ENCODE measurements at places on chromosomes 16 and 17. TPM values are rescaled to one million over a fixed set of nuclear protein-coding genes. Genes with fewer than 3 reads are reported as not detected.

DNA sequence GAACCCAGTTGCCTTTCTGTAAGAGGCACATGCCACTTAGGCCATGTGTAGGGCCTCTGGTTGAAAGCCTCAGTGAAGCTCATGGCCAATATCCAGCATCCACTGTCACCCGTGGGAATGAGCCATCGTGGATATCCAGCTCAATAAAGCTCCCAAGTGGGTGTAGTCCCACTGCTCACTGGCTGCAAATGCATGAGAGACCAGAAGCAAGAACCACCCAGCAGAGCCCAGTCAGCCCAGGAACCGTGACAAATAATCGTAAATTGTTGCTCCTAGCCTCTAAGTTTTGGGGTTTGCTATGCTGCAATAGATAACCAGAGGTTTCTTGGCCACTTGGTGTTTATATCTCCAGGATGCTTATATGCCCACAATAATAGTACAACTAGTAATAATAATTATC lies 33.7 kb downstream of the GPR139 start:
- DNase-seq: no peak

DNA sequence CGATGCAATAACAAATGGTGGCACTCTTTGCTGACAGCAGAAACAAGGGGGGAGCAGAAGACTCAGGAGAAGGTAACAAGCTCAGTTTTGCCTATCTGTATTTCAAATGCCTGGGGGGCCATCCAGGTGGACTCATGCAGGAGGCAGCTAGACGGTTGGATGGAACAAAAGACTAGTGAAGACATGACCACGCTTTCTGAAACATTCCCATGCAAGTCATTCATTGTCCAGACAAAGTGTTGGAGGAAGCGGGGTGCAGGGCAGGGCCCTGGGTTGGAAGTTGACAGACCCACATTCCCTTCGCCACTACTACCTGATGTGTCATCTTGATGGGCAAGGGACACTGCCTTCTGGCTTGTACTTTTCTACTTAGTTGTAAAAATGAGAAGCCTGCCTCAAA lies 29.8 kb upstream of the CRYBA1 start:
- no peak for DNase-seq

GRCh38 chr16:85236818-85237150 lies 124.5 kb upstream of the CIBAR2 start:
- DNase-seq: no peak

GRCh38 chr16:4659363-4660353 lies 33.7 kb upstream of the NUDT16L1 start:
- no peak for DNase-seq

Gene EVI2B
- 13.0 TPM for total RNA-seq

DNA sequence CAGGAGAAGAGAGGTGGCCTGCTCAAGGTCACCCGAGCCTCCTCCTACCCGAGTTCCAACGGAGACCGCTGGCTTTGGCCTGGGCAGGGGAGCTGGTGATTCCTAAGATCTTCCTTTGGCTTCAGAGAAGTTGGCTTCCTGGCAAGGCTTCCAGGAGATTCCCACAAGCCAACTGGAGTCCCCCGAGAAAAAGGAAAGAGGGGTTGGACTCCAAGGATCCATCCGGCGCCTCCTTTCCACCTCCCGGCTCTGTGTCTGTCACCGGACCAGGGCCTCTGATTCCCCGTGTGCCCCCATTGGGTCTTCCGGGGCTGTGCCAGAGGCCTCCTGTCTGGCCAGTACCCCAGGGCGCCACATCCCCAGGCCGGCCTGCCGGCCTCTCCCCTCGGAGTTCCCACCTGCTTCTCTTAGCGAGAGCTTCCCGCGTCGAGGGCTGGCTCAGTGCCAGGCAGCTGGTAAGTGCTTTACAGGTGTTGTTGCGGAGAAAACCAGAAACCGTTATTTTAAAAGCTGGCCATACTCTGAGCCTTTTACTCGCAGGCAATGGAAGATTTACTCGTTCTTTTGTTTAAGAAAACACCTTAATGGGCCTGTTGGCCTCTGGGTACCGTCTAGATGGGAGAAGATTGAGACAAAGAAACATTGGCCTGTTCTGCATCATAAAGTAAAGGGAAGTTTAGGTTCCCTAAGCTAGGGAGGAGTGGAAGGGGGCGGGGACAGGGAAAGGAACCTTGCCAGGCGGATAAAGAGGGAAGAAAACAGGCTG lies 258.4 kb upstream of the SDK2 start:
- DNase-seq: no peak

GRCh38 chr17:1783834-1784611 lies 22.2 kb downstream of the SERPINF1 start:
- peak; percentile 69 for DNase-seq

Gene TBC1D3B
- 6.0 TPM for total RNA-seq

Gene PROCA1
- 4.5 TPM for total RNA-seq

DNA sequence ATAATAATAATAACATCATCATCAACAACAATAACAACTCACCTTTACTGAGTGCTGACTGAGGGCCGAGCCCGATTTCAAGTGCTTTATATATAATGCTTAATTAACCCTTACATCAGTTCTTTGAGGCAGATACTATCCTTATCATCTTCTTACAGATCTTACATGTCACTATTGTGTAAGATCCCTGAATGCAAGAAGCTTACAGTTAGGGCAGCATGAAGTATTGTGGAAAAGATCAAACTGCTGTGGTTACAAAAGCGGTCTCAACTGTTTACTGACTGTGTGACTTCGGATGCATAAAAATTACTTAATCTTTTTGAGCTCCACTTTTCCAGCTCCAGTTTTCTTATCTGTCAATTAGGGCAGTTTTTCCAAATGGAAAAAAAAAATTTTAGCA lies 3.3 kb downstream of the VAT1 start:
- no peak for DNase-seq

Gene HS3ST4
- total RNA-seq: 0.12 TPM

DNA sequence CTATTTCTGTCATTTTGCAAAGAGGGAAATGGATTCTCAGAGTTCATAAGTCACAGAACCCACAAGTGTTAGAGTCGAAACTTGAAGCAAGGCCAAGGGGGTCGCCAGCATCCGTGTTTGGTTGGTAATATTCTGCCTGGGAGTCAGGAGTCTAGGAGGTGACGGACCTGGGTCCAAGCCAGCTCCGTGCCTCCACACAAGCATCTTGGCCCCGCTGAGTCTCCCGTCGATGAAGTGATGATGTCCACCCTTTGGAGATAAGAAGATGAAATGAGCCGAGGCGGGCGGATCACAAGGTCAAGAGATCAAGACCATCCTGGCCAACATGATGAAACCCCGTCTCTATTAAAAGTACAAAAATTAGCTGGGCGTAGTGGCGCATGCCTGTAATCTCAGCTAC lies 53.2 kb upstream of the TNRC6C start:
- no peak for DNase-seq

Gene EVPL
- 14.9 TPM for total RNA-seq

DNA sequence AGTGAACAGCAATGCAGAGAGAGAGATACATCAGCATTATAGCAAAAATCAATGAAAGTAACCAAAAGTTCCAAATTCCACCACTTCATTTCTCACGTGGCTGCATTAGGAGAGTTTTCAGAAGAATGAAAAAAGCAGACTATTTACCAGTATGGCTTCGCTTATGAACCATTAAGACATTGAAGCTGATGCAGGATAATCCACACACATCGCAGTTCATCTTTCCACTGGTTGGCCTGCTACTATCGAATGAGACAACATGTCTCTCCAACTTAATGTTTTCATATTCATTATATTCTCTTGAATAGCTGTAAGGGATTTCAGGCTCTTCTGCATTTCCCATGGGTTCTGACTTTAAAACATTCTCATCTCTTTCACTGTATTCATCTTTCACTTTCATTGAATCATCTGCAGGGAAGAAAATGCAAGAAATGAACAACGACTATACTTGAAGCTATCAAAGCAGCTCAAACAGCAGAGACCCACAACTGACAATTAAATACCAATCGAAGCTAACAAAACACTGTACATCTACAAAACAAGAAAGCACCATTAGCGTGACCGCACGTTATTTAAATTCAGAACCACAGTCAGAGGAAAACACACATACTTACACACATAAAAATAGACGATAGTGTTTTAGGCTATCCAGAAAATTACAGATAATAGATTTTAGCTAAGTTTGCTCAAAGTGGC lies 54.9 kb downstream of the GRB7 start:
- no peak for DNase-seq

GRCh38 chr17:29242051-29242450 lies 4.6 kb upstream of the CRYBA1 start:
- DNase-seq: no peak

DNA sequence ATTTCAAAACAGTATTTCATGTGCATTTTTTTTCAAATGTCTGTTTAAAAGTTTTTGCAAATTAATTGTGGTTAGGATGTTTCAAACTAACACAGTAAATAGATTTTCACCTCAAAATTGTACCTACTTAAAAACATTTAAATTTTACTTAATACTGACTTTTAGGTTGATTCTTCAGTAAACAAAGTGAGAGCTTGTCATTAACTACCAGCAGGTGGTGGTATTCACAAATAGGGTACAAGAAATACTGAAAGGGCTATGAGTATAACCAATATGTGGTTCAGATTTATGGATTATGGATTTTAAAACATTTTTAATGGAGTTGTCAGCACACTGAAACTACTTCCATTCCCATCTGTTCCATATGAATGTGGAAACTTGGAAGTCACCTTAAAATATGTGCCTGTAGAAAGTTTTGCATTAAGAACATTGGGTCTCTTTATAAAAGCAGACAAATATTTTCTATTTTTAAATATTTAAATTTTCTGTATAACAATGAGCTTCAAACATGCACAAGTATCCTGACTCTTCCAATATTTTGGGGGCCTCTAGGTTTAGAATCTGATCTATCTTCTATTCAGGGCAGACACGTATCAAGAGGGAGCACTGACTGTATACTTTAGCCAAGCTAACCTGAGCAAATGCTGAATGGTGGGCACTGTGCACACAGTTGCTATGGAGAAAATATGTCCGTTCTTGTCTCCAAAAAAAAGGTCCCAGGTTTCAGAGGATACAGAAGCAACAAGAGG lies 155.6 kb downstream of the SNX11 start:
- no peak for DNase-seq

Gene ABI3
- total RNA-seq: 15.8 TPM

DNA sequence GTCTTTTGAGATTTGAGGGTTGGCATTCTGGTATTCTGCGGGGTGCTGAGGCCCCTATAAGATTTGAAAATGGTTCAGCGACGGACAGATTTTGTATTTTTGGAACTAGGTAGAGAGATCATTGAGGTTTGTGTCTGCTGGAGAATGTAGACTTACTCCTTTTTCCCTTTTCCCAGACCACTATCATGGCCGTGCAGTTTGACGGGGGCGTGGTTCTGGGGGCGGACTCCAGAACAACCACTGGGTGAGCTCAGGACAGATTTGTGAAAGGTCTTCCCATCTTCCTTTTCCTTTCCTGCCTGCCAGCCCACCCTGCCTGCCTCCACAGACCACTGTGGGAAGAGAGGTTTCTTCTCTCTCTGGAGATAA lies 572 bp downstream of the PSMB6 start:
- no peak for DNase-seq

DNA sequence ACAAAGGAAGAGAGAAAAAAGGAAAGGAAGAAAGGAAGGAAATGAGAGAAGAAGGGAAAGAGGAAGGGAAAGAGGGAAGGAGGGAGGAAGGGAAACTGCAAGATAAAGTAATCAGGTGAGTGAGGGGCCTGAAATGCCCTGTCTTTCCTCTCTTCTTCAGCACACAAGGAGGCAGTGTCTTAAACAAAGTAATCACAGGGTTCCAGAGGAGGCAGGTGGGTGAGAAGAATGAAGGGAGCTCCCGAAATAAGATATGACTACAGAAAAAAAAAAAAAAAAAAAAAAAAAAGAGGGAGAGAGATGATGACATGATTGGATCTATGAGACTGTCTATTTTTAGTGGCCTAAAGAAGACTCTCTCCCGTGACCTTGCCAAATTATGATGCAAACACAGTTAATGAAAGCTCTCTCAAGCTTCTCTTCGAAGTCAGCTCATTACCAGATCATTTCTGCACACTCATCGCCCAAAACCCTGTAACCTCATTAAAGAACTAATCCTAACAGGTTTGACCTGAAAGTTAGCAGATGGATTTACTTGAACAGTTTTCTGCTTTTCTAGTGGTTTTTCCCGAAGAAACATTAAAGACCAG lies 53.6 kb downstream of the CDH11 start:
- DNase-seq: no peak

Gene SPAG5
- 6.4 TPM for total RNA-seq

- DNase-seq: no peak
Observed at GRCh38 chr17:21522755-21523336, 146.7 kb downstream of the KCNJ12 start.

Gene RUNDC3A
- 1.4 TPM for total RNA-seq

DNA sequence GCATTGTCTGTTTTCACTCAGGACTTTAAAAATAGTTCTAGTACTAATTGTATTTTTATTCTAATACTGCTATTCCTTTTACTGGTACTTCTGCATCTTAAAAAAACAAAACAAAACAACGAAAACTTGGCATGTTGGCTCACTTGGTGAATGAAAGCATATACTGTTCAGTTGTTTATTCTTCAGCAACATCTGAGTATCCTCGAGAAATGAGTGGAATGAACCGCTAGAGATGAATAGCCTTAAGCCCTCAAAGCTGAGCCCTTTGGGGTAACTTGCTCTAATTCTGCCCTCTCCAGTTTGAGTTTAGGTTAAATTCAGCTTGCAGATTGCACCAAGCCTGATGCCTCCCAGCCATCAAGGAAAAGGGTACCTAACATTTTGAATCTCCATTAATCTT lies 126.5 kb downstream of the WWOX start:
- DNase-seq: no peak

GRCh38 chr16:84036982-84037425 lies 5.6 kb downstream of the SLC38A8 start:
- no peak for DNase-seq

Measured in mucosa of gallbladder (tissue), 1 donor.